ENCODE measurements at places on chromosomes 7 and 10.

DNA sequence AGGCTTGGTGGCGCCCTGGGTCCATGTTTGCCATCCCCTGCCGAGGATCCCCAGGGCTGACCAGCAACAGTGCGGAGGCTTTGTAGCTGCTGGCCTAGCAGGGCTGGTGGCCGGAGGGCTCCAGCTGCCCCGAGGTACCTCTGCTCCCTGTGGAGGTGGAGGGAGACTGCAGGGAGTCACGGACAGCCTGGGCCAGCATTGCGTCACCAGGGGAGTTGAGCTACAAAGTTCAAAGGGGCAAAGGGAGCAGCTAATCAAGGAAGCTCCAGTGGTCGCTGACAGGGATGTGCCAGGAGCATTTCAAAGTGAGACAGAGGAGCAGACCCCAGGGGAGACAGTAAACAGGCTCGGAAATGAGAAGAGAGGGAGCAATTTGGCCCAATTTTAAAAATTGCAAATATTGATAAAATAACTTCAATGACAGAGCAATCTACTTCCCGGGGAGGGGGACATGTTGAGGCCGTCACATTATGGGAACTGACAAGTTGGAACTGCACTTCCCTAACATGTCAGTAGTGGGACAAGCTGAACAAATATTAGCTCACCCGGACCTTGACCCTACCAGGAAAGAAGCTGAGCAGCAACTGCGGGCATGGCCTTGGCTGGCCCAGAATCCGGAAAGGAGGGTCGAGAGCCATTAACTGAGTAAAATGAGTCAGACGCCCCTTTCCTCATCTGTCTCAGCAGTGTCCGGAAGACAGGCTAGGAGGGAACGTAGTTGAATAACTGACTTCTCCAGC lies 39.4 kb downstream of the BTBD16 start:
- no peak for DNase-seq

GRCh38 chr10:33098951-33099663 lies 141.1 kb upstream of the ITGB1 start:
- DNase-seq: no peak

DNA sequence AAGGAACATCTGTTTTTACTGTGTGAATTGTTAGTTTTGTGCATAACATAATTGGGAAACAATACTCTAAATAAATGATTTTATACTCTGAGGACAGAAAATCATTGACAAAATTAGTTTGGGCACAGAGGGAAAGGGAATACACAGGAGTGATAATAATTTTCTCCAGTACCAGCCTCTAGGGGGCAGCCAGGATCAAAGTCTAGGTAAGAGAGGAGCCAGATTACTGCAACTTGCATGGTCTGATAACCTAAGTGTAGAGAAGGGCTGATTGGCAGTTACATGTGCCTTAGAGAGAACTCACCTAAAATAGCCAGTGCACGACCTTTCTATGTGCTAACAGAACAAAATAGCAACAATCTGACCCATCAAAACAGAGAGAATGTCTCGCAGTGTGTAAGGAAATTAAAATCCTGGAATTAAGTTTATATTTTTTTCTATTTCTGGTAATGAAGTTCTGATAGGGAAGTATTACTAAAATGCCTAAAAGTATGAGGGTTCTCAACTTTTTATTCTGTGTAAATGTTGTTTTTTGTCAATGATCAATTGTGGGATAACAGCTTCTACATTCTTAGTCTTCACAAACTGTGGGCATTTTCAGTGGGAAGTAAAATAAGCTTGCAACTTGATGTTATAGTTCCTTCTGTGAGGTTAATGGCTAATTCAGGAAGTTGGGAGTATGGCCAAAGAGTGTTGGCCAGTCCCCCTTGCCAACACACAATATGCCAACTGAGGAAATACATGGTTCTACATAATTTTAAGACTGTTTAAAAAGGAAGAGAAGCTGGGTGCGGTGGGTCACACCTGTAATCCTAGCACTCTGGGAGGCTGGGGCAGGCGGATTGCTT lies 66.4 kb downstream of the EXOC6 start:
- peak; percentile 7 for DNase-seq

DNA sequence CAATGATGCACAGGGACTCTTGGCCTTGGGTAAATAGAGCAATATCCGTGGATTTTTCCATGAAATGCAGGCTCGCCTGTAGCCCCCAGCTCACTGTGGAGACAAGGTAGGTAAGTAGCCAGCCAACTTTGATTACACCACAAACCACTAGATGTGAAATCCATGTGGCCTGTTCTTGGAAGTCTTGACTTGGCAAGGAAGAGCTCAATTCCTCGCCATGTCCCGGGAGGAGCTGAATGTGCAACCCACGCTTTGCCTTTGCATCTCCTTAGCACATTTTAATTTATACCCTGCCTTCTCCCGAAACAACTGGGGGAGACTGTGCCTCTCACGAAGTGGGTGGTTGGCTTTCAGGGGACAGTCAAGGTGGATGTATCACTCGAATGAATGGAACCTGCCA lies 347.7 kb upstream of the MKI67 start:
- DNase-seq: no peak

DNA sequence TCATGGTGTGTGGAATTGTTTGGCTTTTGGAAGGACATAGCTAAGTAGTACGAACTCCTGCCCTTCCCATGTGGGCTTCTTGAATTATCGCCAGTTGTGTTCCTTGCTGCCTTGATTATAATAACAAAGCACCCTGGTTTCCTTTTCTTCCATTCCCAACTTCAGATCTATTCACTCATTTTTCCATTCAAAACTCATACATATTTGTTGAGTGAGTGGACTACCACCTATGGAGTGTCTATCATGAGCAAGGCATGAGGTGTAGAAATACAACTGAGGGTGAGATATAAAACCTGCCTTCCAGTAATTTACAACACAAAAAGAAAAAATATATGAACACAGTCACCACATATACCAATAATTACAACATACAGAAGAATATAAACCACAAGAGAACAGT lies 4.9 kb upstream of the COL17A1 start:
- no peak for DNase-seq

DNA sequence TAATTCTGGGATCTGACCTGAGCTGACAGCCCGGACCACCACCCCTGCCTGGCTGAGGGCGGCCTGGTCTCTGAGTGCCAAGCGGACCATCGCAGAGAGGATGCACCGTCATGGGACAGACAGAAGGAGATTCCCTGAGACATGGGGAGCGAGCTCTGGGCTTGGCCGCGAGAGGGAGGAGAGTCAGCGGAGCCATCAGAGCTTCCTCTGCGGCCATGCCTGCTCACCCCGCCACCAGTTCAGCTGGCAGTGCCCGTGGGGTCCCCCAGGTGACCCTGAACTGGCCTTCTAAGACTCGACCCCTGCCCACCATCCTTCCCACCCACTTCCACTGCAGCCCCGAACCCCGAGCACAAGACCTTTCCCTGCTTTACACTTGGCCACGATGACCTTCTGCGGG lies 152.8 kb downstream of the TCERG1L start:
- no peak for DNase-seq

DNA sequence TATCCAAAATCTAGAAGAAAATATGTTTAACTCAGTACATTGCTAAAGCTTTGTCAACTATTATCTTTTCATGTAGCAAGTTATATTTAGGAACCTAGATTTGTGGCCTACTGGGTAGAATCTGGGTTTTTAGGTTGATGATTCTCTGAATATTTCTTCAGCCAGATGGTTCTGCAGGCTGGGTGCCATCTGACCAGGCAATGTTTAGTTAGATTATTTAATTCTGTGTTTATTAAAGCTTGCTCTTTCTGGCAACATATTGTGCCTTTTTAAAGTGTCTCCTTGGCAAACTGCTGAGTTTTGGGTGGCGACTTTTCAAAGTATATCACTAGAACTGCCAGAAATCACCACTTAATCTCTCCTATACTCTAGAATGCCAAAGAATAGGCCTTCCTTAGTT lies 114.1 kb downstream of the LHFPL3 start:
- no peak for DNase-seq

DNA sequence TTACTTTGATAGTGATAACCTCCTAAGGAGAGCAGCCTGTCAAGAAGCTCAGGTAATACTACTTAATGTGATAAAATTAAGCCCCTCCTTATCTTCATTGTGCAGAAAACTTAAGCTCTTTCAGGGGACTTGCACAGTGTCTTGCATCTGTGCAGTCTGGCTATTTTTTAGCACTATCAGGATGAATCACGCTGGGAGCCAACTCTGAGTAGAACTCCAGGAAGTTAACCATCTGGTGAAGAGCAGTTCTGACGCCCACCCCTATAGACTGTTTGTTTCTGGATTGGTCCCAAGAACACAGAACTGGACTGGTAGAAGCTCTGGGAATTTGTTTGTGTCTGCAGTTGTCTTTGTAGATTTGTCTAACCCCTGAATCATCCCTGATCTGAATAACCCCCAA lies 41.9 kb downstream of the AGK start:
- DNase-seq: no peak

DNA sequence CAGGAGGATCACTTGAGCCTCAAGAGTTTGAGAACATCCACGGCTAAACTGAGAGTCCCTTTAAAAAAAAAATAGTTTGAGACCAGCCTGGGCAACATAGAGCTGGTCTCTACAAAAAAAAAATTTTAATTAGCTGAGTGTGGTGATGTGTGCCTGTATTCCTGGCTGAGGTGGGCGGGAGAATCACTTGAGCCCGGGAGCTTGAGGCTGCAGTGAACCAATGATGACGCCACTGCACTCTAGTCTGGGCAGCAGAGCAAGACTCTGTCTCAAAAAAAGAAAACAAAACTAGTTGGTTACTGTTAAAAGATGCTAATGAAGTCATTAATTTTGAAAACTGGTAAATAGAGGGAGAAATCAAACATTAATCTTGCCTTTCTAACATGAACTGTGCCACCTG lies 76.4 kb downstream of the MMRN2 start:
- no peak for DNase-seq

DNA sequence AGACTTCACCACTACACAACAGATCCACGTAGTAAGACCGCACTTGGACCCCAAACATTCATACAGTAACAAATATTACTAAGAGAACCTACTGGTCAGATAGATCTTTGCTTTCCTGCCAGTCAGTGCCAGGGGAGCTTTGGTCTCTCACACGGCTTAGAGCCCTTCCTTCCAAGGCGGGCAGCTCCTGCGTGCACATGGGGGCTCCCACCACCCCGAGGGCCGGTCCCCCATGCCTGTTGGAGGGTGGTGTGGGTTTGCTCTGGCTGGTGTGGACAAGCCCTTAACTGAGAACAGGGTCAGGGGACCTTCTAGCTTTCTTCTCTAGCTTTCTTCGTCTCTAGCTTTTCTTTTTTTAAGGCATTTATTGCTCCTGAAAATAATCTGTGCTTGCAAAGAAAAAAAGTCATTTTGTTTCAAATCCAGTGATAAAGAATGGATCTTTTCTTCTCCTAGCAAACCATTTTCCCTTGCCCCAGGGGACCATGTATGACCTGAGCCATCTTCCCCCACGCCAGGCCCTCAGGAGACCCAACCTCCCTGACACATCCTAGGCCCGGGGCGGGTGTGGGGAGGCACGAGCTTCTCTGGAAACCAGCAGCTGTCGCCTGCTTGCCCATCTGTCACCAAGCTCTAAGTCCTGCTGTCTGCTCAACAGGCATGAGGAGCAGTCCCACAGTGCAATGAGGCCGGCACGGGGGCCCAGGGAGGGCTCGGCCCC lies 591.1 kb downstream of the PTPRN2 start:
- DNase-seq: no peak
